HT1080 (cell line): ENCODE measurements at places on chromosomes 11 and 22. TPM values are rescaled to one million over a fixed set of nuclear protein-coding genes. Genes with fewer than 3 reads are reported as not detected.

Gene SPTBN2
- 79.1 and 122 TPM in 2 replicates for total RNA-seq

Gene GGTLC3
- total RNA-seq = not detected in 2 replicates

Gene VSIG10L2
- total RNA-seq = not detected in 2 replicates

Gene MMP10
- total RNA-seq = not detected in 2 replicates

Gene CCDC81
- total RNA-seq = 0.19 TPM in 1 of 2 replicates, not detected in the other

Gene KCNQ1OT1
- total RNA-seq = 0.18 and 0.27 TPM in 2 replicates

Gene EP300
- total RNA-seq = 20.9 and 21.0 TPM in 2 replicates

Gene FAM111B
- total RNA-seq = 22.5 and 25.4 TPM in 2 replicates

Gene OR2D2
- not detected in 2 replicates for total RNA-seq

Gene LRRC10B
- not detected in 2 replicates for total RNA-seq

Gene OR10D3
- total RNA-seq = not detected in 2 replicates

Gene KRTAP5-11
- total RNA-seq = not detected in 2 replicates

Gene KCNQ1
- not detected in 2 replicates for total RNA-seq

Gene LDHAL6A
- total RNA-seq = not detected in 2 replicates
